ENCODE measurements at places on chromosomes 7 and 10. TPM values are rescaled to one million over a fixed set of nuclear protein-coding genes. Genes with fewer than 3 reads are reported as not detected.

GRCh38 chr10:30309403-30309802, 39.7 kb downstream of the MTPAP start:
- DNase-seq, result no peak

GRCh38 chr7:131610007-131610406, 53.6 kb upstream of the PODXL start:
- no peak for DNase-seq

DNA sequence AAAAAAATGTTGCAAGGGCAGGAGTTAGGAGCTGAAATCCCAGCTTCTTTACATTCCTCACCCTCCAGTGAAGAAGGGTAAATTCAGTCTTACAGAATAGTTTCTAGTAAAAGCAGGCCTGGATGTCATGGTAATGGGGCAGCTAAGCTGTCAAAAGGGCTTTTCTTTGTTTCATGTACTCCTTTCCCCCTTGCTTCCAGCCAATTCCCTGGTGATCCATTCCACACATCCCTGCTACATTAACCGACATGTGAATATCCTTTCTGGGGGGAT, 36.0 kb downstream of the RHEB start:
- DNase-seq, result no peak

The DNAJC12 gene
- total RNA-seq, result 19.0 TPM

The TMEM270 gene
- total RNA-seq, result not detected
